ENCODE measurements at places on chromosomes 5 and 9.
A peak's percentile ranks its signal among the peaks of the same experiment; 100 is the strongest.

- no peak for DNase-seq
These were observed 447.8 kb downstream of the ENC1 start for GRCh38 chr5:74192606-74193299.

- no peak for DNase-seq
These were observed 28.1 kb downstream of the ANKHD1 start for GRCh38 chr5:140429724-140430123.

DNA sequence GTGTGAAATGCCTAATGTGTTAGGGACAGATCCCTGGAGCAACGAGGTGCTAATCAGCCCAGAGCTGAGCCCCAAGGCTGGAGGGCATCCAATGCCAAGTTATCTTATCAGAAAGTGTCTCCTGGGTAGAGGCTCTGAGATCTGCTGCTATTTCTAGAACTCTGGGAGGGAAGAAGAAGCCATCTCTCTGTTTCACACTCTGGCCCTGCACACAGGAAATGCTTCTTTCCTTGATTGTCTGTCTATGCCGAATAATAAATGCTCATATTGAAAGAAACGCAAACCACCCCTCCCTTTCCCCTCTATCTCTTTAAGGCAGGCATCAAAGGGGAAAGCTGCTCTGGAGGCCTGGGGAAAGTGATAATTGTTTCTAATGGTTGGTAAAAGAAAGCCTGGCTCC lies 166.7 kb downstream of the PAPPA start:
- no peak for DNase-seq

DNA sequence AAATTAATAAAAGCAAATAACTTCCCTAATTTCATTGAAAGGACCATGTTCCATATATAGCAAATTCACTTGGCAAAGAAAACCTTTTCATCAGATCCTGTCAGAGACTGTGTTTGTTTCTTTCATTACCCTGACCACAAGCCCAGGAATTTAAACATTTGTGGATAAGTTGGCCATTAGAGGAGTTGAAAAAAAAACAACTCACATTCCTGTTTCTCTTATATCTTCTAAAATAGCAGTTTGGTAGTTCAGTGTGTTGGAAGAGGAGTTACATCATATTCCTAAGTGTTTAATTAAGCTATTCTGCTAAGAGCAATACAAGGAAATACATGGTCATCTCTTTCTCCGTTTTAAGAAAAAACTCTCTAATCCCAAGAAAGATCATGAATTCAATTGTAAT lies 505.6 kb downstream of the TLE1 start:
- no peak for DNase-seq

DNA sequence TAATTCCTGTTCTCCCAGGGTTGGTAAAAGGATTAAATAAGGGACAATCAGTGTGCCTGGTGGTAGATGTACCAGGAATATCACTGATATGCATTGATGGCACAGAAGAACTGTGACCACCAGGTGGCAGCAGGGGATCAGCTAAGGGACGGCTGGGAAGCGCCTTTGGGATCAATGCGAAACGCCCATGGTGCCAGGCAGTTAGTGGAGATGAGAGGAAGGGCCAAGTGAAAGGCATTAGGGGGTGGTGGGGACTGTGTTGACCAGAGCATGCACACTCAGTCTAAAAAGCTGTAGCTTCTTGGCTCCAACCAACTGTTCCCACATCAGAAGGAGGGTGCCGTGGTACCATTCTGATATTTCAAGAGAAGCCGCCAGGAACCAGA lies 55.6 kb downstream of the ARHGEF37 start:
- DNase-seq: peak; percentile 9

- DNase-seq: no peak
These were observed 177.0 kb upstream of the PTGER4 start for GRCh38 chr5:40502736-40503135.

DNA sequence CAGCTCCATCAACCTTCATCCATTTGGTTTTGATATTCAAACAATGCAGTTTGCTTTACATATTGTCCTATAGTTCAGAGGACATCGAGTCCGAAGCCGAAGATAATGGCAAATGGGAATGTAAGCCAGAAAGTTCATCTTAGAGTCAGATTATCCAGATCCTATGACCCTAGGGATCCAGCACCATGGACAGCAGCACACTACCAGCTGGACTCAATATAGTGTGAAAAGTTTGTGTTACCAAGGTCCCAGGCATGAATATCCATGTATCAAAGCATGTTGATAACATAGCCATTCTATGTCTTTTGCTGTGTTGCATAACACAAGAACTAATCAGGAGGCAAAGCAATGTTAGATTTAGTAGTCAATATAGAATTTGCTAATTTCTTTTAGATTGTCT lies 46.3 kb downstream of the FSTL4 start:
- no peak for DNase-seq

GRCh38 chr9:79574136-79574535 lies 2.4 kb downstream of the TLE4 start:
- DNase-seq: no peak

DNA sequence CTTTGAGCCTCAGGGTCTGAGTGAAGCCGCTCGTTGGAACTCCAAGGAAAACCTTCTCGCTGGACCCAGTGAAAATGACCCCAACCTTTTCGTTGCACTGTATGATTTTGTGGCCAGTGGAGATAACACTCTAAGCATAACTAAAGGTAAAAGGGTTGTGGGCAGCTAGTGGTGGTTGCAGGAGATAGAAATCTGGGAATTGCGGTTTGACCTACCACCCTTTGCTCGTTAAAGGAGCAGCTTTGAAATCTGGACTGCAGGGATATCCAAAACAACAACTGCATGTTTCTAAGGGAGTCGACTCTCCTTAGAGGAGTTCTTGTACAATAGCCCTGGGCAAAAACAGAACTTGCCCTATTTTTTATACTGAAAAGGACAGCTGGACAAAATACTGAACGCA lies 19.0 kb downstream of the ABL1 start:
- no peak for DNase-seq

GRCh38 chr5:178353461-178353860 lies 120.9 kb upstream of the PHYKPL start:
- no peak for DNase-seq

- no peak for DNase-seq
These were observed 118.5 kb downstream of the GNAQ start for GRCh38 chr9:77912895-77913693.

GRCh38 chr9:8916771-8917170 lies 1117.2 kb upstream of the DMAC1 start:
- DNase-seq: no peak

GRCh38 chr9:110880189-110880588 lies 158.1 kb downstream of the LPAR1 start:
- DNase-seq: no peak

DNA sequence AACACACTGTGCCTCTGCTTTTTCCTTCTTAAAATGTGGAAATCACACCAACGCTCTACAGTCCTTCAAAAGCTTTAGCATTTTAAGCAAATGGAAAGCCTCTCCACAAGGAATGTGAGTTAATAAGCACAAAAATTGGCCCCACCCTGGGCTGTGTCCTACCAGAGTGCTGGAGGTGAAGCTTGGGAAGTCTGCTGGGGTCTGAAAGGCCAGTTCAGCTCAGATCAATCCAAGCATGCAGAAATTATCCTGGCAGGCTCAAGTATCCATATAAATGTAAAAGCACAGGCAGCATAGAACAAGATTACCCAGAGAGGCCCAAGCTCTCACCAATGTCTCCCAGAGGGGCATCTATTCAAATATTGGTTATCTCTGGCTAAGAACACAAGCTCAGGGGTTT lies 98.5 kb downstream of the ESM1 start:
- no peak for DNase-seq

- DNase-seq: no peak
These were observed 297.2 kb downstream of the NSG2 start for GRCh38 chr5:174342696-174343095.

DNA sequence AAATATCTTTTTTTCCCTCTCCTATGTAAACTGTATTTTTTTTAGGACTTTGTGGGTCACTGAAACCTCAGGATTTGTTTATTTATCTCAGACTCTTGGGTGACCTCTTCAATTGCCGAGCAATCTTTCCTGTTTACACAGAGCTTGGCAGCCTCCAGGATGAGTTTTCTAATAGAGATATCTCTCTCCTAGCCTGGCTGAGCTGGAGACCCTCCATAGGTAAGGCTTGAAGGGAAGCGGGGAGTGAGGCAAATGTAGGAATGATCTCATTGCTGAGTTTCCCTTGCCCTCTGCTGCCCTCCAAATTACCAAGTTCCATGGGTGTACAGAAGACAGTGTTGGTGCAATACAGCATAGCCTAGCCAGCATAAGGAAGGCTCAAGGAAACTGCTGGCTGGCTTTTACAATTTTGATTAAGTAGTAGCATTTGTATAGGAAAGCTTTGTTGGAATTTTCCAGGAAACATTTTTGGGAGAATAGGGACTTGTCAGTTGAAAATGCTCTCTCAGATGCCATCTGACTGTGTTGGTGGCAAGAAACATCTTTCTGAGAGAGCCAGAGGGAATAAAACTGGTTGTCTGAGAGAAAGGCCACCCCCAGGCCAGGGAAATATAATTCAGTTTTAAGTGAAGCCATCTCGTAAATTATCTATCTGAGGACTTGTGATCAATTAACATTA lies 116.0 kb downstream of the NMUR2 start:
- DNase-seq: no peak

DNA sequence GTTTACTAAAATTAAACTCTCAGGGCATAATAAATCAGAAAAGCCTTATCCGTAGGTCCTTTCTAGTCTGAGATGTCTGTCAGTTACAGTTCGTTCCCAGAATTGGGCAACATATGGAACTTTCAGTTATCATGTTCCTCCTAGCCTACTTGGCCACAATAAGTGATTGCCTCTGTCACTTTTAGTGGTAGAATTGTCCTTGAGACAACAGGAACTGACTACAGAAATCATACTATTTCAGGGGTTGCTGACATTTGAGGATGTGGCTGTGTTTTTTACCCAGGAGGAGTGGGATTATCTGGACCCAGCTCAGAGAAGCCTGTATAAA lies 956 bp downstream of the ZNF189 start:
- no peak for DNase-seq

DNA sequence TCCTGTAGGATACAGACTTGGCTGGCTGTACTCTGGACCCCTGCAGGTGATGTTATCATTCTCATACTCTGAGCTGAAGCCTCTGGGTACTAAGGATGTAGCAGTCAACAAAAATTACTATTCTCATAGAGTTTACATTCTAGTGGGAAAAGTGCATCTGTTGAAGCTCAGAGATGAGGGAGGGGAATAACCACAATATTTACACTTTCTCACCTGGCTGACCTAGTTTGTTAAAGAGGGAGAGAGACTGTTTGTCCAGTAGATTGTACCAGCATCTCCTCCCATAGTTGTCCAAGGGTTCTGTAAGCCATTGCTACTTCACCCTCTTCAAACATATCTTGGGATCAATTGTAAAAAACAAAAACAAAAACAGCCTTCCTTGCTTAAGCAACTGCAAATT lies 33.8 kb upstream of the CHD1 start:
- DNase-seq: no peak

- DNase-seq: no peak
These were observed 244.2 kb downstream of the FOXD4L6 start for GRCh38 chr9:40884072-40884901.

DNA sequence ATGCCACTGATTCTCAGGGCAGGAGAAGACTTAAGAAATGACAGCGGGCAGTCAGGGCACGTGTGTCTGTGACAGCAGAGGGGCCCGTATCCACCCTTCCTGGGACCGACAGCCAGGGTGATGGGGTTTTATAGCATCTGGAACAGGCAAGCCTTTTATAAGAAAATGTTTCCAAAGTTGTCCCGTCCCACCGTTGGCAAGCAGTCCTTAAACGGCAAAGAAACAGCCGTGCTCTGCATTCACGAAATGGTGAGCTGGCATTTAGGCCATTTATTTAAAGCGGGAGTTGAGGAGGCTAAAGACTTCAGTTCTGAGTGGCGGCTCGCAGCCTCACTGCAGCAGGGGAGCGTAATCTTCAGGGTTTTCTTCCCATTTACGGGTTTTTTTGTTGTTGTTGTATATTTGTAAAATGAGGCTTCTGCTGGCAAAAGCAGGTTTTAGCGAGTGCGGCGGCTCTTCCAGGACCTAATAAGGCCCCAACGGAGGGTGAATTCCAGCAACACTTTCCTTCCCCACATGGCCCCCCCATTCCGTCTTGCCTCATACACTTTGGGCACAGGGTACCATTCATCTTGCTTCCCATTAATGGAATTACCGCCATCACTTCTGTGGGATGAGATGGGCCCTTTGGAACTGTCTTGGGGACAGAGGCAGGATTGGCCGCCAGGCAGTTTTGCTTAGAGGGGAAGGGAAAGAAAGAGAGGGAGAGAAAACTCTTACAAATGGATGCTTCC lies 15.8 kb downstream of the NEK6 start:
- DNase-seq: no peak

GRCh38 chr9:126935630-126936029 lies 21.0 kb downstream of the RALGPS1 start:
- DNase-seq: no peak

- DNase-seq: no peak
These were observed 1.4 kb upstream of the NKD2 start for GRCh38 chr5:1007221-1007680.

DNA sequence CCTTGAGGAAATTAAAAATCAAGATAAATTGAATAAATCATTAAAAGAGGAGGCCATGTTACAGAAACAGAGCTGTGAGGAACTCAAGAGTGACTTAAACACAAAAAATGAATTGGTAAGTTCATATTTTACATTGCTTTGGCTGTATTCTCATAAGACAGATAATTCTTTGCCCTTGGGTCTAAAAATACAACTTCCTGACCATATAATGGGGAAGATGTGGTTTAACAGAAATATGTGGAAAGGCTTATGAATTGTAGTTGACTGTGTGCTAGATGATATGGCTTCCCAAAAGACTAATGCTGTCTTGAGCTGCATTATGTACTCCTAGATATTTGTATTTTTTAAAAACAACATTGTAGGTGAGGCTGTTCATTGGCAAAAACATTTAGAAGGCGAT lies 33.1 kb downstream of the CNTRL start:
- DNase-seq: no peak

DNA sequence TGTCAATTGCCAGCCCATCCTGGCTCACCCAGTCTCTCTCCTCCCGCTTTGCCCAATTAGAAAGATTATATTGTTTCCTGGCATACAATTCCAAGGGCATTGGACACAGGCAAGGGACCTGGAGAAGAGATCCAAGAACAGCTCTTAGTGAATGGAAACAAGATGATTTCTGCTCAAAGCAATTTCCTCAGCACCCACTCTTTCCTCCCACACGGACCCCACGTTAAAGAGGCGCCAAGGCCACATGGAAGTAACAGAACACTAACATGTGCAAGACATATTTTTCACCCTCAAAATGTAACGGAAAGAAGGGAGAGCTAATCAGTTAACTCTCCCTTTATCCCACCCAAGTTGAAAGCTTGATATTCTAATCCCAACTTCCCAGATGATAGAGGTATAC lies 111.2 kb downstream of the LHFPL2 start:
- DNase-seq: no peak

GRCh38 chr9:129786481-129786880 lies 16.5 kb upstream of the TOR1B start:
- DNase-seq: no peak

All from NCI-H1105 (cell line).